ENCODE measurements at places on chromosomes 4 and X.

DNA sequence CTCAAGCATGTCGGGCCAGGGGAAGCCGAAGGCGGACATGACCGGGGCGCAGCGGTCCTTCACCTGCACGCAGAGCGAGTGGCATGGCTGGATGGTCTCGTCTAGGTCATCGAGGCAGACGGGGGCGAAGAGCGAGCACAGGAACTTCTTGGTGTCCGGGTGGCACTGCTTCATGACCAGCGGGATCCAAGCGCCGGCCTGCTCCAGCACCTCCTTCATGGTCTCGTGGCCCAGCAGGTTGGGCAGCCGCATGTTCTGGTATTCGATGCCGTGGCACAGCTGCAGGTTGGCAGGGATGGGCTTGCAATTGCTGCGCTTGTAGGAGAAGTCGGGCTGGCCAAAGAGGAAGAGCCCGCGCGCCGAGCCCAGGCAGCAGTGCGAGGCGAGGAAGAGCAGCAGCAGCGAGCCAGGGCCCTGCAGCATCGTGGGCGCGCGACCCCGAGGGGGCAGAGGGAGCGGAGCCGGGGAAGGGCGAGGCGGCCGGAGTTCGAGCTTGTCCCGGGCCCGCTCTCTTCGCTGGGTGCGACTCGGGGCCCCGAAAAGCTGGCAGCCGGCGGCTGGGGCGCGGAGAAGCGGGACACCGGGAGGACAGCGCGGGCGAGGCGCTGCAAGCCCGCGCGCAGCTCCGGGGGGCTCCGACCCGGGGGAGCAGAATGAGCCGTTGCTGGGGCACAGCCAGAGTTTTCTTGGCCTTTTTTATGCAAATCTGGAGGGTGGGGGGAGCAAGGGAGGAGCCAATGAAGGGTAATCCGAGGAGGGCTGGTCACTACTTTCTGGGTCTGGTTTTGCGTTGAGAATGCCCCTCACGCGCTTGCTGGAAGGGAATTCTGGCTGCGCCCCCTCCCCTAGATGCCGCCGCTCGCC is at the start of gene SFRP2:
Gene SFRP2 (minus strand): TSS at position 671 of the 864 bp plus-strand sequence. CDS start 248 bp downstream, at position 423.
- DNase-seq, result no peak

DNA sequence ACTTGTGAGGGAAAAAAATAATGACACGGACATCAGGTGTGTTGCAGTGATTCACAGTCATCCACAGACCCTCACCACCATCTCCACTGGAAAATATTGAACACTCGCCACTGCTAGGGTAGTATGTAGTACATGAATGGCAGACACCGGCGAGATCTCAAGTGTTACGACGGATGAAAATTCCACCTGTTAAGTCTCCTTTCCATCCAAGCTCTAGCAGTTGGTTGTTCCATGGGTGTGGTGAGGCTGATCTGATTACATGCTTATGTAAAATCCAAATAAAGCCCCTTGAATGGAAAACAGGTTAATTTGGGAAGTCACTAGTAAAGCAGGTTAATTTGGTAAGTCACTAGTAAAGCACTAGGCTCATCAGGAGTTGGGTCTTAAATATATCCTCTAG is 1.1 kb upstream of the ARMCX4 start:
- no peak for DNase-seq

GRCh38 chrX:113919387-113919786 is 664.5 kb upstream of the HTR2C start:
- DNase-seq, result no peak

- DNase-seq, result no peak
These were observed 38.5 kb upstream of the MSANTD1 start for GRCh38 chr4:3210467-3210866.

DNA sequence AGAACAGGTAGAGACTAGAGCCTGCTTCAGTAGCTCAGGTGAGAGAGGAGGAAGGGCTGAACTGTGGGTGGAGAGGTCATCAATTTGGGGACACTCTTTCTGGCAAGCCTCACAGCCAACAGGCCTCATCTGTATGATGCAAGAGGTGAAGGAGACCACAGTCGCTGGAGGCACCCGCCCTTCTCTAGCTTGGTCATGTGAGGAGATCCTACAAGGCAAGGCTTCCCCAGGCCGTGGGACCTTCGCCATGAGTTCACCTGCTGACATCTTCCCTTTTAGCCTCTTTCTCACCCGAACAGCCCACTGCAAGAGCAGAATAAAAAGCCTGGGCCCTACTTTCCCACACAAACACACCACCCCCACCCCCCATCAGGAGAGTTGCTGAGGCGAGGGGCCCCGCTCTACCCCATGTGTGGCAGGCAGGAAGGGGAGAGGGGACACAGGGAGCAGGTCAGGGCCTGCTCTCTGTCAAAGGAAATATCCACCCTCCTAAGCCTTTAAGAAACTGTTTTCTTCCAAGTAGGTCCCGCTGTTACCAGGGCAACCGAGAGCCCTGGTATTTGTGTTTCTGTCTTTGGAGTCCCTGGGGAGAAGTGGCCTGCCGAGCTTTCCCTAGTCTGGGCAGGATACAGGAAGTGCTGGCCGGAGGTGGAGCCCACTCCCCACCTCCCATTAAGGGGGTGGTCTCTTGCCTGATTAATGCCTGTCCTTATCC is 8.1 kb downstream of the RTL5 start:
- DNase-seq, result no peak

DNA sequence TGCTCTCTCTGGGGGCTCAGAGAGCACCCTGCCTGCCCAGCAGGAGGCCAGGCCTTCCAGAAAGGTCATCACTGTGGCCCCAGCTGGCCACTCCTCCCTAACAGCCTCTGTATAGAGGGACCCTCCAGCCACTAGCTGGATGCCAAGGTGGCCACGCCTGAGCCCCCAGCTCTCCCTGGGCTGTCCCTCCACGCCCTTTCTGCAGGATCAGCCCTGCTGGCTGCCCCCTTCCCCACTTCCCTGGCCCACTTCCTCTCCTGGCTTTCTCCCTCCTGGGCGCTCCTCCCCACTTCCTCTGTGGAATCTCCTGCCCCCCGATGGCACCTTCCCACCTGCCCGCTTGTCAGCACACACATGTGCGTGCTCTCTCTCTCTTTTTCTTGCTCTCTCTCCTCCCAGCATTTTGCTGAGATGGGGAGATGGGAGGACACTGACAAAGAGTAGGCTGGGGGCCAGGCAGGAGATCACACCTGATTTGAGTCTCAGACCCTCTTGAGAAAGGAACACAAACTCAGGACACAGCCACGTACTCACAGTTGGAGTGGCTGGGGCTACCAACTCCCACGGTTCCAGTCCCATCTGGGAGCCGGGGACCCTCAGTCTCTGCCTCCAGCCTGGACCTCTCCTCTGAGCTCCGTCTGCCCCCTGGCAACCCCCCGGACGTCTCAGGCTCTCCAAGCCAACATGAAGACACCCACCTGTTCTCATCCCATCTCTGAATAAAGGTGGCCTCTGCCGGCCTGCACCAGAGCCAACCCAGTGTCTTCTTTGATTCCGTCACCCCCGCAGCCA is 62.1 kb upstream of the AFAP1 start:
- no peak for DNase-seq

- DNase-seq, result no peak
These were observed 98.5 kb downstream of the NSUN7 start for GRCh38 chr4:40848251-40848650.

DNA sequence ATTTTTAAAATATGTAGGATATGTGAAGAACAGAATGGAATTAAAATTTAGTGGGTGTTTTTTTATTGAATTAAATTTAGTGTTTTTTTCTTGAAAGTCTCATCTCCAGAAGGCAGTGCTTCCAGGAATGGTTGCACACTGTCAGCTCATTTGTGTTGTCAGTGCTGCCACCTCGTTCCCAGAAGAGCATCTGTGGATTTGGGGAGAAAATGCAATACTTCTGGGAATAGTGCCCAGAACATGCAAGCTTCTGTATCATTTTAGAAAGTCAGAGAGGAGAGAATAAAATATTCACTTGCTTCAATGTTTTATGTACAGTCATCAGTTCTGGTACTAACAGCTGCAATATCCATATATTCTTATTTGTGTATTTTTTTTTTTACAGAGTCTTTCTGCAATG is 608.8 kb downstream of the PCDH7 start:
- no peak for DNase-seq
